Activated CD4-positive, alpha-beta T cell treated with anti-CD3 and anti-CD28 coated beads, Interleukin-2, Interleukin-4, amounts not matched to agents 100 ng/mL and 50 ng/mL, durations not matched to agents 16 hours and 8 hours (primary cell): ENCODE measurements at places on chromosomes 16 and 17.
A peak's percentile ranks its signal among the peaks of the same experiment; 100 is the strongest.

- no peak for DNase-seq
Measured at GRCh38 chr17:9044772-9045463, 23.6 kb downstream of the NTN1 start.

- no peak for DNase-seq
Measured at GRCh38 chr17:66429680-66430079, 127.3 kb downstream of the PRKCA start.

- no peak for DNase-seq
Measured at GRCh38 chr17:67717192-67717623, 528 bp upstream of the NOL11 start.

GRCh38 chr16:68737046-68737729, at the start of gene CDH1:
TSS of gene CDH1 (plus strand) at chr16:68737292. CDS start at chr16:68737416, 124 bp downstream.
- DNase-seq, result no peak

GRCh38 chr17:60630352-60630751, 30.4 kb downstream of the PPM1D start:
- no peak for DNase-seq

DNA sequence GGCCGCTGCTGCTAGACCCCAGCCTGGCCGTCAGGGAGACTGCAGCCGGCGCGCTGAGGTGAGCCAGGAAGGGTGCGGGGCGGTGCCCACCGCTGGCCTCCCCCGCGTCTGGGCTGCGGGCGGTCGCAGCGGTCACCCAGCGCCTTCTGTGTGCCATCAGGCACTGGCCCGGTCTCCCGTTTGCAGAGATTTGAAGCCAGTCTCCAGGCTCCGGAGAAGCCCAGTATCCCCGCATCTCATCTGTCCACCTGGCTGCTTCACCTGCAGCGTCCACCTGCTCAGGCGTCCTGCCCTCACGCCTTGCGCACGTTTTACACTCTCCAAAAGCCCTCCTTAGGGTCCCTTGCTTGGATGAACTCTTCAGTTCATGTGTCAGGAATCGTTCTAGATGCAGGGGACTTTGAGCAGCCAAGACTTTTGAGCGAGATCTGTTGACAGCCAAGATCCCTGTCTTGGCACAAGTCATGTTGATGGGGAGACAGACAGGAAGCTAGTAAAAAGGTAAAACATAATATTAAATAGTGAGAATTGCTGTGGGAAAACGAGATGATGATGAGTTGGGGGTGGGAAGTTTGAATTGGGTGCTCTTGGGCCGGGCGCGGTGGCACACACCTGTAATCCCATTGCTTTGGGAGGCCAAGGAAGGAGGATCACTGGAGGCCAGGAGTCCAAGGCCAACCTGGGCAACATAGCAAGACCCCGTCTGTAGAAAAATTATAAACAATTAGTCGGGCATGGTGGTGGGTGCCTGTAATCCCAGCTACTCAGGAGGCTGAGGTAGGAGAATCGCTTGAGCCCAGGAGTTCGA, 916 bp downstream of the HEATR3 start:
- no peak for DNase-seq

DNA sequence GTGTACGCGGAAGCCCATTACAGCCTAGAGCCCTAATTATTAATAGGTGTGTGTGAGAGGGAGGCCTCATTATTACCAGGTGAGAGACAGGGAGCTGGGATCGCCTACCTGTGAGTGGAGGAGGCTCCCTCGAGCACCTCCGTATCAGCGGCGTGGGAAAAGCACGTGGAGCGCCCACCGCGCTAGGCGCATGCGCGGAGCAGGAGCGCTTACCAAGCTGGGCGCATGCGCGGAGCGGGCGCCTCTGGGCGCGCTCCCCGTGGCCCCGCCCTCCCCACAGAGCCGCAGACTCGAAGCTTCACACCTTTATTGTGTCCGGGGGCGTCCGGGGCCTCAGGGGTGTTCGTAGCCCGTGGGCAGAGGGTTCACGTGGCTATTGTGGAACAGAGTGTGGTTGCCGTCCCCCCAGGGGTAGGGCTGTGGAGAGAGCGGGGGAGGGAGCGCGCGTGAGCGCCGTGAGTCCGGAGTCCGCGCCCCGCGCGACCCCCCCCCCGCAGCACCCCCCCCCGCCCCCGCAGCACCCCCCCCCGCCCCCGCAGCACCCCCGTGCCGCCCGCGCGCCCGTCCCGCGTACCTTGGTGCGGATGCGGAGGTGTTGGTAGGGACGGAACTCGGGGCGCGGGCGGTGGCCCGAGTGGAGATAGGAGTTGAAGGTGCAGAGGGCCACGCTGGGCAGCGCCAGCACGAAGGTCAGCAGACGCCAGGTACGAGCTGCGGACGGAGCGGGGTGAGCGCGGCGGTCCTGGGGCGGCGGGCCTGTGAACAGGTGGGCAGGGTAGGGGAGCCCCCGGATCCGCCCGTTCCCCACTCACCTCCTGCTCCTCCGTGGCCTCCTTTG, 500 bp downstream of the COX6A2 start:
- DNase-seq, result peak; percentile 21

- no peak for DNase-seq
Measured at GRCh38 chr17:68775318-68775717, 174.2 kb upstream of the FAM20A start.

- DNase-seq, result no peak
Measured at GRCh38 chr17:50240851-50241250, 33.4 kb upstream of the TMEM92 start.
